Skin of body (tissue), 3 donors: ENCODE measurements at places on chromosomes 2 and 18.

DNA sequence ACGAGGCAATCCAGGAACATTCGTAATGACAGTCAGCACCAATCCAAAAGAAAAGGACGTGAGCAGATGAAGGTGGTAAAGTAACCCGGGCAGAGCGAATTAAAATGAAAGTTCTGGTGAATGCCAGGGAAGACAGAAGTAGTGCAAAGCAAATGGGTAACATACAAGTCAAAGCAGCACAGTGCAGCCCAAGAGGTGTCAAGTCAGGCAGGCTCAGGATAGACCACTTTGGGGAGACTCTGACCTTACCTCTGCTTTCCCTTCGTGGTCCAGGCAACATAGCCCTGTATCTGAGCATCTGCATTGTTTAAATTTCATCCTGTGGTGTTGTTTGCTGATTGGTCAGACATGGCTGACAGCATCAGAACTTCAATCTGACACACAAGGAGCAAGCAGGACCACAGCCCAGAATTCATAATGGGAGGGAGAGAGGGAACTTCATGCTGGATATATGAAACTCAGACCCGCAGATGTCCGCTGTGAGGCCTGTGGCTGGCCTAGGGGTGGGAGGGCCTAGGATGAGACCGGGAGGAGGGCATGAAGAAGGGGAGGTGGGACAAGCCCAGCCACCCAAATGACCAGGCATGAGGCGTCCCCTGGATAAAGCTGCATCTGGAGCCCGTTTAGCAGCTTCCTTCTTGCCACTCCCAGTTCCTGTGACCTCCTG lies 285.7 kb downstream of the TCF4 start:
- DNase-seq: no peak

DNA sequence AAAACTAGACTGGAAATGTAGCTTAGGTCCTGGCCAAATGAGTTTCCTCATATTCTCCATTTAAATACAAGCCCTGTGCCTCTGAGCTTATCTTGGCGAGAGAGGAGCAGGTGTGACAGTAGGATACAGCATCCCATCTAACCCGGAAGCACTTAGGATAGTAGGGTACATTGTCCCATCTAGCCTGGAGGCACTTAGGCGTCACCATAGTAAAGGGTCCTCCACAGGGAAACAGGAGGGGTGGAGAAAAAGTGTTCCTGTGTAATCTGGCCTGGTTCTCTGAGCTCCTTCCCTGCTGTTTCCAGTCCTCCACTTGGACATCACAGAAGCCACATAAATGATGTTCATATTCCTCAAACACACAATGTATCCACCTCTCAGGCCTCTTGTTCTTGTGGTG lies 301.4 kb downstream of the GALR1 start:
- DNase-seq: no peak

DNA sequence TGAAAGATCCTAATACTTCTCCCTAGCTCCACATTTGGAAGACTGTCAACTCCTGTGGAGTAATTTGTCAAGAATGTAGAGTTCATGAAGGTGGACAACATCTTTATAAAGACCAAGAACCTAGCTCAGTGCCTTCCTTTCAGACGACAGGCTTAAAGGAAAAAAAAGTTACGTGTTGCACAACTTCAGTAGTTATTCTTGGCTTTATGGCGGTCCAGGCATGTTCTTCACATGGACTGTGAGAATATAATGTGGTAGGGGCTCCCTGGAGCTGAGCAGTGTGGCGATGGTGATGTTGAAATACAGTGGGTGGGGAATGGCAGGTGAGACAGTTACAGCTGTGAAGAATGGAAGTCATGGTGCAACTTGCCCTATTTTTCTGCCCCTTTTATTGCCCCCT lies 3.9 kb downstream of the TAF1B start:
- DNase-seq: no peak

DNA sequence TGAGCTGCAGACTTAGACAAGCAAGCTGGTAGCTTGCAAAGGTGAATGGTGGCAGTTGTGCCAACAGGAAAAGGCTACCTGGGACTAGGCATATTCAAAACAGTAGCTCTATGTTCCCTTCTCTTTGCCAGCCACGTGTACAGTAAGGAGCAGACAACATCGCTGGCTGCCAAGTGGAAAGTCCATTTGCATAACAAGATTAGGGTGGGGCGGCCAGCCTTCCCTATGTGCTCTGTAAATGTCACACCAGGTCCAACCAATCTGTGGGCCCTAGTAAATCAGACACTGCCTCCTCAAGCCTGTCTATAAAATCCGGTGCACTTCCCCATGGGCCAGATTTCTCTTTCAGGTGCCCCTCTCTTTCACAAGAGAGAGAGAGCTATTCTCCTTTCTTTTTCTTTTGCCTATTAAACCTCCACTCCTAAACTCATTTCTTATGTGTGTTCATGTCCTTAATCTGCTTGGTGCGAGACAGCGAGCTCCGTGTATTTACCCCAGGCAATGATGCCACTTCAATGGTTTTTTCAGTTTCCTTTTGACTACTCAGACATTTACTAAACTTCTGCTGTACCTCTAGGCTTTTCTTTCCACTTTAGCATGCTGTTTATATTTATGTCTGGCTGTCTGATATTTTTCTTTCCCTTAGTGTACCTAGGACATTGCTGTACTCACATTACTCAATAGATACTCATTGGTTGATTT lies 297.4 kb upstream of the GCFC2 start:
- no peak for DNase-seq

DNA sequence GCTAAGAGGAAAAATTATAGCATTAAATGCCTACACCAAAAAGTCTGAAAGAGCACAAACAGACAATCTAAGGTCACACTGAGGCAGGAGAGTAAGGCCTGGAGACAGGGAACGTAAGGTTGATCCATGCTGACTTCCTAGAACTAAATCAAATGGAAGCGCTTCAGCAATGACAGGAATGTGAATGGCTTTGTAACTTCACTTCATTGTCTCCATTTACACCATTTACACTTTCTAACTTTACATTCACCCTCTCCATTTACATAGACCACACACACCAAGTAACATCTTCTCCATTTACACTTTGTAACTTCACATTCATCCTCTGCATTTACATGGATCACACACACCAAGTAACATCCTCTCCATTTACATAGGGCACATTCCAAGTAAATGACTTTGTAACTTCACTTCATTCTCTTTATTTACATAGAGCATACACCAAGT lies 103.1 kb upstream of the SPATS2L start:
- DNase-seq: no peak

DNA sequence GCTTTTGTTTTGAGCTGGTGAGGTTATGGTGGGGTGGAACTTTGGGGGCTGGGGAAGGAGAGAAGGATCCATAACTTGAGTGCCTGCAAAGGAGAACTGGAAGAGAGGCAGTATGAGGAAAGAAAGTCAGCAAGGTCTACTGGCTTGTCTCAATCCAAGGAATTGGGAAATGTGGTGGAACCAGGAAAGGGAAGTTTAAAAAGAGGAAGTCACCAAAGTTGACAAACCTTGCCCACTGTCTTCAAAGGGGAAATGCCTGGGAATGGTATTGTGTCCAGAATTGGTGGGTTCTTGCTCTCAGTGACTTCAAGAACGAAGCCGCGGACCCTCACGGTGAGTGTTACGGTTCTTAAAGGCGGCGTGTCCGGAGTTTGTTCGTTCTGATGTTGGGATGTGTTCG lies 304.1 kb upstream of the FAM98A start:
- no peak for DNase-seq

GRCh38 chr18:7071600-7071999 lies 46.0 kb downstream of the LAMA1 start:
- DNase-seq: no peak

DNA sequence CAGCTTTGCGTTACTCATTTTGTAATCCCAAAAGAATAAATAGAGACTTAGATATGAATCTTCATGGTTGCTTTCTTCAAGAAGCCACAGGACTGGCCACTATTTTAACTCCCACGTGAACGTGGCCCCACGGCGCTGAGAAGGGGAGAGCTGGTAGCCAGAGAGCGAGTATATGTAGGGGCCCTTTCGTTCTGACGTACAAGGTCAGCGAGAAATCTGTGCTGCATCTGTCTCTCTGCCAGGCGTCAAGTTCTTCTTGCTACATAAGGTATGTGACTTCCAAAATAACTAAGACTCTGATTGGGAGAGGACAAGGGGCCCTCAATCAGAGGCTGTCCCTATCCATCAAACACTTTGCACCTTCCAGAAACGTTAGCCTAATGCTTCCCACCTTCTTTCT lies 149.2 kb downstream of the PLEKHA3 start:
- no peak for DNase-seq

DNA sequence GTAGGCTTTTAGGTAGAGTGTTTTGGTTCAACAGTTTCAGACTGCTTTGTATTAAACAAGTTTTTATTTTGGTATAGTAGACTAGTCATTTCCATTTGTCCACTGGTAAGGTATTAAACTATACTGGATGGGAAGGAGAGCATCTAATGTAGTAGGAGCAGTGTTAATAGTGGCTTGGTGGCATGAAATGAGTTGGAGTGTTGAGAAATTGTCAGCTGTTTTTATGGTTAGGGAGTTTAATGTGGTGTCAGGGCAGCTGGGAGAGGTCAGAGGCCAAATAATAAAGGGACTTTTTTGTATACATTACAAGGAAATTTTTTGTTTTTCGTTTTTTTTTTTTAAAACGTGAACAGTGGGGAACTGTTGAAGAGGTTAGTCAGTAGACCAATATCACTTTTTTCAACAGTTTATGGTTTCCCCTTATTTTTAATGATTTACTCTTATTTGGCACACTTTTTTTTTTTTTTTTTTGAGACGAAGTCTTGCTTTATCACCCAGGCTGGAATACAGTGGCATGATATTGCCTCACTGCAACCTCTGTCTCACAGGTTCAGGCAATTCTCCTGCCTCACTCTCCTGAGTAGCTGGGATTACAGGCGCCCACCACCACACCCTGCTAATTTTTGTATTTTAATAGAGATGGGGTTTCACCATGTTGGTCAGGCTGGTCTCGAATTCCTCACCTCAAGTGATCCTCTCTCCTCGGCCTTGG lies 21.2 kb downstream of the ACTR3 start:
- DNase-seq: no peak

GRCh38 chr2:99354070-99354469 lies 16.9 kb downstream of the EIF5B start:
- no peak for DNase-seq

- no peak for DNase-seq
These were observed 355.6 kb upstream of the GYPC start for GRCh38 chr2:126300348-126300747.

DNA sequence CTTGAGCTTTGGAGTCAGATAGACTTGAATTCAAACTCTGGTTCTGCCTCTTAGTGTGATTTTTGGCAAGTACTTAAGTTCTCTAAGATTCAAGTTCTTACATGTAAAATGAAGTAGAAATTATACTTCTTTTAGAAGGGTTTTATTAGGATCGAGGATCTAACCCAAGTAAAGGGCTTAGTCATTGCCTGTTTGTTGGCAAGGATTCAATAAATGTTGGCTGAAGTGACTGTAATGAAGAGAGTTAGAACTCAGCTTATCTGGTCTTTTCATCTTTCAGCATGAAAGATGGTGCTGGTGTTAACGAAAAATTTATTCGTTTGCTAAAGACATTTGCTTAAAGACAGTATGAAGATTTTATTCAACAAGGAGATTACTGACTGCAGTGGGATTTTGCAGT lies 315.9 kb upstream of the THUMPD2 start:
- DNase-seq: no peak

DNA sequence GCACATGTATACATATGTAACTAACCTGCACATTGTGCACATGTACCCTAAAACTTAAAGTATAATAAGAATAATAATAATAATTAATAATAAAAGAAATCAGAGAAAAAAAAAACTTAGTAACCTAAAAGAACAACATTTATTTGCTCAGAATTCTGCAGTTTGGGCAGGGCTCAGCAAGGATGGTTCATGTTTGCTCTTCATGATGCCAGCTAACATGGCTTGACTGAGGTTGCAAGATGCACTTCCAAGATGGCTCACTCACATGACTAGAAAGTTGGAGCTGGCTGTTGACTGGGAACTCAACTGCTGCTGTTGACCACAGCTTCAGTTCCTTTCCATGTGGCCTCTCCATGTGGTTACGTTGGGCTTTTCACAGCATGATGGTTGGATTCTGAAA lies 56.4 kb downstream of the KLHL29 start:
- DNase-seq: no peak

DNA sequence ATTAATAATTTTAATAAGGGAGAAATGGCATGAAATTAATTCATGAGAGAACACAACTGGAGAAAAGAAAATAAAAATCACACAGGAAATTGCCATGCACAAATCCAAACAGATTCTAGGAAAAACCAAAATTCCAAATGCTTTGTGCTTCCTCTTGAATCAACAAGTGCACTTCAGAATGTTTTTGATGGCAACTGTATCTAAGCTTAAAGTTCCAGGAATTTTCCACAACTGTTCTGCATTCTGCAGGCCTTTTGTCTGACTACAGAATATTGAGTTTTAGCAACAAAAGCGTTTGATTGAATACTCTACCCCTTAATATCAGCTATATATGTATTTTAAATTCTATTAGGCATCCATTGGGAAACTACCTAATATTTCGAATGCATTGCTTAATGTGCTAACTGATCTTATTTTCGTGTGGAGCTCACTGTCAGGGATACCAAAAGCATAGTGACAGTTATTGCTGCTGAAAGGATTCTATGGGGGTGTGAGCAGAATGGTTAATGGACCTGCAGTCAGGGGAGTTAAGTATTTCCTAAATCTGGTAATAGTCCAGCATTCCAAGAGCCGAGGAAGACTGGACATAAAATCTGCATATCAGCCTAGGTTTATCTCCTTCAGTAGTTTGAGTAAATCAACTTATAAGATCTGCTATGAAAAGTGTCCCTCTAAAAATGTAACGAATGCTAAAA lies 482.7 kb upstream of the POU3F3 start:
- DNase-seq: no peak
